ENCODE measurements at places on chromosomes 12 and 14. TPM values are rescaled to one million over a fixed set of nuclear protein-coding genes. Genes with fewer than 3 reads are reported as not detected.

DNA sequence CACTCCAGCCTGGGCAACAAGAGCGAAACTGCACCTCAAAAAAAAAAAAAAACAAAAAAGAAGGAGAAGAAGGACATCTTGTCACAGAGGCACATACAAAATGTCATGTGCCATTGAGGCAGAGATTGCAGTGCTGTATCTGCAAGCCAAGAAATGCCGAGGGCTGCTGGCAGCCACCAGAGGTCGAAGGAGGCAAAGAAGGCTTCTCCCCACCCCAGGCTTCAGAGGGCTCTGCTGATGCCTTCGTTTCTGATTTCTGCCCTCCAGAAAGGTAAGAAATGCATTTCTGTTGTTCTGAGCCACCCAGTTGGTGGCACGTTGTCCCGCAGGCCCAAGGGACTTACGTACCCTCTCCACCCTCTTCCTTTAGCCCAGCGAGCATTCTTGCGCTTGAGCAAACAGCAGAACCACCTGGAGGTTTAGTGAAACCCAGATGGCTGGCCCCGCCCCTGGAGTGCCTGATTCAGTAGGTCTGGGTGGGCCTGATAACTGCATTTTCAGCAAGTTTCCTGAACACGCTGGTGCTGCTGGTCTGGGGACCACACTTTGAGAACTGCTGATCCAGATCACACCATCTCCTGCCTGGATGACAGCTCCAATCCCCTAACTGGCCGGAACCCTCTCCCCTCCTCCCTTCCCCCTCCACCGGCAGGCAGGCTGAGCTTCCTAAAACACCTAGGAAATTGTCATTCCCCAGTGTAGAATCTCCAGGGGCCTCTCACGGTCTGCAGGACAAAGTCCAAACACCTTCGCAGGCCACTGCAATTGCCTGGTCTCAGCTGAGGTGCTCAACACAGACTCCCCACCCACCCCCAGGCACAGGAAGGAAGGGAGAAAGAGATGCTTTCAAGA lies 21.1 kb upstream of the SCARB1 start:
- peaks cover 29% of the 10 kb centered on the region for H3K4me1 ChIP-seq
- no peak overlapping the region for H3K27ac ChIP-seq

GRCh38 chr14:105250986-105251385 lies 2.7 kb downstream of the BTBD6 start:
- no peak overlapping the region for H3K27ac ChIP-seq
- H3K36me3 ChIP-seq: peaks cover 43% of the 10 kb centered on the region
- H3K4me1 ChIP-seq: peaks cover 12% of the 10 kb centered on the region
- no peaks in the 10 kb centered on the region for H3K27me3 ChIP-seq

DNA sequence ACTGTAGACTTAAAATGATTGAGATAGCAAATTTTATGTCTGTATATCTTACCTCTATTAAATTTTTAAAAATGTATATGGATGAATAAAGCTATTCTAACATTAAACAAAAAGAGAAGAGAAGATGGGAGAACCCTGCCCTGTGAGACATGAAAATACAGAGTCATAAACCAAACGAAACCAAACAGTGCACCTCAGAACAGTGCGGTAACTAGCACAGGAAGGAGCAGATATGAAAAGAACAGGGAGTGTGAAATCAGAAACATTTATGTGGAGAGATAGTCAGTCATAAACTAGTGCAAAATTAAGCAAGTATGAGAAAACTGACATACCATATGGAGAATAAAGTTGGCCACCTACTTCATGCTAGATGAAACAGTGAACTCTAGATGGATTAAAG lies 135.1 kb downstream of the ERC1 start:
- no peak overlapping the region for H3K4me3 ChIP-seq
- DNase-seq: no peak
- peaks cover 8% of the 10 kb centered on the region for H3K4me1 ChIP-seq
- H3K27ac ChIP-seq: no peak overlapping the region
- no peaks in the 10 kb centered on the region for H3K27me3 ChIP-seq

DNA sequence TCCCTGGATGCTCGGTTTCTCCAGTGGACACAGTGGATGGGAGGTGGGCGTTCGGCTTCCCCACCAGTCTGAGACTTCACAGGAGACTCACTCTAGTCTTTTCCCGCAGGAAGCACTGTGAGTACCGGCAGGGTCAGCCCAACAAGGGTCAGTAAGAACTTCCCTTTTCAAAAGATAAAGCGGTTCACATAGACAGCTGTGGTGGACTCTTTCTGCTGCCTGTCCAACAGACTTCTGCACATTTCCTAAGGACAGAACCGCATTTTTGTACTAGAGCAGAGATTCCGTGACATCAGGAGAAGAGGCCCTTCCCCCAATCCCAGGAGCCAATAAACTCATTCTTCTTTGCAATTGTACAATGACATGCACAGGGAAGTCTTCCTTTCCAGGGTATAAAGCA lies 10.4 kb downstream of the LTBR start:
- no peak overlapping the region for H3K27ac ChIP-seq
- no peaks in the 10 kb centered on the region for H3K4me1 ChIP-seq
- H3K27me3 ChIP-seq: no peaks in the 10 kb centered on the region

GRCh38 chr12:125263385-125263784 lies 198.2 kb downstream of the AACS start:
- DNase-seq: no peak
- no peaks in the 10 kb centered on the region for H3K36me3 ChIP-seq
- H3K27me3 ChIP-seq: no peaks in the 10 kb centered on the region

- H3K27ac ChIP-seq: no peak overlapping the region
- peaks cover 4% of the 10 kb centered on the region for H3K4me1 ChIP-seq
- no peak for DNase-seq
- H3K4me3 ChIP-seq: no peak overlapping the region
- no peaks in the 10 kb centered on the region for H3K27me3 ChIP-seq
Observed at GRCh38 chr14:99065551-99065950, 206.4 kb downstream of the BCL11B start.

DNA sequence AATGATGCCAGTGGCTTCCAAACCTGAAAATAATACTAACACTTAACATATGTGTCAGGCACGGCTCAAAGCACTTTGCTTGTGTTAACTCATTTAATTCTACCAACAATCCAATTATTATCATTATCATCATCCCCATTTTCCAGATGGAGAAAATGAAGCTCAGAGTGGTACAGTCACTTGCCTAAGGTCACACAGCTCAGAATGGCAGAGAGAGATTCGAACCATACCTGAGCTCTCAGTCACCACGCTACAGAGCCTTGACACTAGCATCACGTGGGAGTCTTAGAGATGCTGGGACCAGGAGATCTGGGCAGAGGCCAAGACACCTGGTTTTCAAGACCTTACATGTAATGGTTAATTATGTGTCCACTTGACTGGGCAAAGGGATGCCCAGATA lies 34.2 kb downstream of the DHX37 start:
- peaks cover 50% of the 10 kb centered on the region for H3K36me3 ChIP-seq
- no peaks in the 10 kb centered on the region for H3K4me1 ChIP-seq
- no peak overlapping the region for H3K4me3 ChIP-seq
- H3K27ac ChIP-seq: no peak overlapping the region
- no peaks in the 10 kb centered on the region for H3K27me3 ChIP-seq

DNA sequence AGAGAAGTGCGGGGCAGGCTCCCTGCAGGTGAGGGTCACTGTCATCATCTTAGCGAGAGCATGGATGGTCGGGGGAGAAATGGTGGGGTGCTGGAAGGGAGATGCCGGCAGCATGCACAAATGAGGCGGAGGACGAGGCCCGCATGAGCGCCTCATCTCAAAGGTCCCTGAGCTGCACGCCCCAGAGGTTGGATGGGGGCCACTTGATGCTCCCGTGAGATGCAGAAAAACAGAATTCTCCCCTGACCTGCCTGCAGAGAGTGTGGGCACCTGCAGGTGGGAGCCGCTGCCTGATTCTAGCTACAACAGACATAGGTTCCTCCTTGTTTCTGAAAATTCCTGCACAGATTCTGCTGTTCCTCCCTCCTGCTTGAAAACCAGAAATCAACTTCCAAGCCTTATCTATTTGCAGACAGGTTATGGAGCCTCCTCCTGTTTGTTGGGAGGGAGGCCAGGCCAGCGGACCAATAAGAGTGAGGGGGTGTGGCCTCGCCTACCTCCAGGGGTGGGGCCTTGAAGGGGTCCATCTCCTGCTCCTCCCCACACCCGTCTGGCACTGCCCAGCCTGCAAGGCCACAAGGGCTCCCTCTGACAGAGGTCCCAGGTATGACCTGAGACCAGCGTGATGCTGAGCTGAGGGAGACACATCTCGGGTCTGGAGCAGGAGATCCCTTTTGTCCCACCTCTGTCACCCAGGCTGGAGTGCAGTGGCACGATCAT lies 67.2 kb downstream of the KDM2B start:
- no peak overlapping the region for H3K4me3 ChIP-seq
- no peaks in the 10 kb centered on the region for H3K27me3 ChIP-seq
- peaks cover 61% of the 10 kb centered on the region for H3K36me3 ChIP-seq
- peak overlapping the region; percentile 36 for H3K27ac ChIP-seq
- peaks cover 24% of the 10 kb centered on the region for H3K4me1 ChIP-seq

GRCh38 chr12:82688035-82688501 lies 1.4 kb downstream of the TMTC2 start:
- peak overlapping the region; percentile 40 for H3K27ac ChIP-seq
- peaks cover 13% of the 10 kb centered on the region for H3K4me1 ChIP-seq
- no peak for DNase-seq
- H3K36me3 ChIP-seq: no peaks in the 10 kb centered on the region
- H3K27me3 ChIP-seq: peaks cover 5% of the 10 kb centered on the region
- H3K4me3 ChIP-seq: peak overlapping the region; percentile 64

DNA sequence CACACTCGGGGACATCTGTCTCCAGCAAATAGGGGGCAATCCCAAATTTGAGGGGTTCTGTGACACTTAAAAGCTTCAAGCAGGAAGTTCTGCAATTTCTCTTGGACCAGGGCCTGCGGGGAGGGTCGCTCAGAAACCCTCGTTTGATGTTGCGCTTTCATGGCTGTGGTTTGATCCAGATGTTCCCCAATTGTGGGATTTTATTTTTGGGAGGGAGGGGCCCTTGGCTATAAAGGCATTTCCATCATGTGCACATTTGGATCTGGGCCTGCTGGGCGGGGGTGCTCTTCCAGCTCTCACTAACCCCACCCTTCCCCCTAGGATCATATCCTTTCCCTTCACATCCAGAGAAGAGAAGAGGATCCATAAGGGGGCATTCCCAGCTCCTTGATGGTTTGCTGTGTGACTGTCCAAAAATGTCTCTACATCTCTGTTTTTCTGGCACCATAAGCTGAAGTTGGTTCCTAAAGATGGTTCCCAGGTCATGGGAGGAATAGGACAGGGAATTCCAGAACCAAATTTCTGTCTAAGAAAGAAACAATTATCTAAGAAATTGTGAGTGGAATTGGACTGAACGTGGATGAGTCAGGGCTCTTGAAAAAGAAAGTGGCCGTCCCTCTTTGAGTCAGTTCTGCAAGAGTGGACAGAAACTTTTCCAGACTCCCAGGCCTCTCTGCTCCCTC lies 47.2 kb downstream of the SMUG1 start:
- no peak for DNase-seq
- H3K4me1 ChIP-seq: no peaks in the 10 kb centered on the region
- H3K27ac ChIP-seq: no peak overlapping the region
- H3K36me3 ChIP-seq: no peaks in the 10 kb centered on the region
- peaks cover 17% of the 10 kb centered on the region for H3K27me3 ChIP-seq
- H3K4me3 ChIP-seq: no peak overlapping the region

The TDP1 gene
- total RNA-seq: 31.4 TPM

The CMKLR1 gene
- 4.4 TPM for total RNA-seq
